Eye (tissue), 1 donor: ENCODE measurements at places on chromosomes 2 and 18.
A peak's percentile ranks its signal among the peaks of the same experiment; 100 is the strongest.

GRCh38 chr2:170816504-170817092 lies at the start of gene GAD1:
Gene GAD1 (plus strand): TSS chr2:170816887. CDS start chr2:170818592, 1,705 bp downstream.
- DNase-seq, result peak; percentile 82

- DNase-seq, result no peak
These were observed 200.4 kb downstream of the TMEM247 start for GRCh38 chr2:46679761-46680160.

DNA sequence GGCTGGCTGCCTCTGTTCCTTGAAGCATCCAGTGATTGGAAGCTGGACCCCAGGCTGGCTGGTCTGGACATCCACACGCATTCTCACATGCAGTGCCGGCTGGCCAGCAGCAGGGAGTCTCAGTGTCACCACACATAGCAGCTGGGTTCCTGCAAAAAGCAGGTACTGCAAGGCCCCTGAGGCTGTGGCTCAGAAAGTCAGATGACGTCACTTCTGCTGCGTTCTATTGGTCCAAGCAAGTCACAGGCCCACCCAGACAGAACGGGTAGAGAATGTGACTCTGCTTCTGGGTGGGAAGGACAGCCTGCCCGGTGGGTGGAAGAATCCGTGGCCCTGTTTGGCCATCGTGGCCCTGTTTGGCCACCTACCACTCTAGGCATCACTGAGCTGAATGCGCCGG lies 51.3 kb upstream of the SPP2 start:
- DNase-seq, result peak; percentile 76

GRCh38 chr2:179186126-179186525 lies 78.5 kb downstream of the SESTD1 start:
- no peak for DNase-seq

DNA sequence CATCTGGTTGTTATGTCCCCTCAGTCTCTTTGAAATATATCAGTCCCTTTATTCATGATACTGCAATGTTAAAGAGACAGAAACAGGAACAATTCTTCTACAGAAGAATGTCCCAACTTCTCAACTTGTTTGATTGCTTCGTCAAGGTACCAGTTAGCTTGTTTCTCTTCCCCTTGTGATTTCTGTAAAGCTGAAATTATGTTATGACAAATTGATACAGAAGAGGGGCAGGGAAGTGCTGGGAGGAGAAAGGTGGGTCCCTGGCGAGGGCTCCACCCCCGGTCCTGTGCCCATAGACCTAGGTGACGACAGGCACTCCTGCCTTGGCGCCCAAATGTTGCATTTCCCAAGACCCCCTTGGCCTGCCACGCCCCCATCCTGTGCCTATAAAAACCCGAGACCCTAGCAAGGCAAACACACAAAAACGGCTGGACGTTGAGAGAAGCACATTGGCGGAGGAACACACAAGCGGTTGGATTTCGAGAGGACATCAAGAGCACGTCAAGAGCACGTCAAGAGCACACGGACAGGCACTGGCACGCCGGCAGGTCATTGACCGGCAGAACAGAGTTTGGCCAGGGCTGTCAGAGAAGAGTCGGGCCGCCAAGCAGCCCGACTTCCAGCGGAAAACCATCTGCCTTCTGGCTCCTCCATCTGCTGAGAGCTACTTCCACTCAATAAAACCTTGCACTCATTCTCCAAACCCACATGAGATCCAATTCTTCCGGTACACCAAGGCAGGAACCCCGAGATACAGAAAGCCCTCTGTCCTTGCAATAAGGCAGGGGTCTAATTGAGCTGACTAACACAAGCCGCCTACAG lies 11.5 kb upstream of the RTN4 start:
- no peak for DNase-seq

GRCh38 chr2:130791617-130791939 lies 36.2 kb downstream of the AMER3 start:
- no peak for DNase-seq

GRCh38 chr2:236101311-236101950 lies 66.8 kb downstream of the GBX2 start:
- no peak for DNase-seq

DNA sequence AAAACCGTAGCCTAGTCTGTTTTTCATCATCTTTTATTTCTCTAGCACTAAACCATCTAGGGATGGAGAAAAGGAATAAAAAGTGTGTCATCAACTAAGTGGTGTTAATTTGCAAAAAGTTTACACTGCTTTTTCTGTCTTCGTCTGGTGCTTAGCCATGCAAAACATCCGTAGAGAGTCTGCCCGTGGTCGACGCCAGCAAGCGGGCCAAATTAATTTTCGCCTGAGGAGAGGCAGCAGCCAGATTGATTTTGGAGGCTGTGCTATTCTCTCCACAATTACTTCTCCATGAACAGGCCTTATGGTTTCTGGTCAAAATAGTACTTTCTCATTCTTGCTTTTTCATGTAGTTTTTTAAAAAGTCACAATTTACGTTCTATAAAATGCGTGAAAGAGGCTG lies 46.3 kb downstream of the TNFRSF11A start:
- DNase-seq, result peak; percentile 46

DNA sequence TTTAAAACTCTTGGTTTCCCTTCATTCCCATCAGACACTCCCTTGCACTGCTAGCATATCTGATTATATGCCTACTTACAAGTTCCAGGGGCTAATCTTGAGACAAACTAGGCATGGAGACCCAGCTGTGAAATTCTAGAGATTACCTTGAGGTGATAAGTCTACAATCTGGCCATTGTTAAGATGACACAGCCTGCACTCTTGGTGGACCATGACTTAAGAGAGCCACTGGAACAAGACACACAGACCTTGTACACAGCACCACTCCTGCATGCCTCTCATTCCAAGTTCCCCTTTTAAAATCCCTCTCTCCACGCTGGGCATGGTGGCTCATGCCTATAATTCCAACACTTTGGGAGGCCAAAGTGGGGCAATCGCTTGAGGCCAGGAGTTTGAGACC lies 387.2 kb upstream of the DCC start:
- DNase-seq, result no peak

DNA sequence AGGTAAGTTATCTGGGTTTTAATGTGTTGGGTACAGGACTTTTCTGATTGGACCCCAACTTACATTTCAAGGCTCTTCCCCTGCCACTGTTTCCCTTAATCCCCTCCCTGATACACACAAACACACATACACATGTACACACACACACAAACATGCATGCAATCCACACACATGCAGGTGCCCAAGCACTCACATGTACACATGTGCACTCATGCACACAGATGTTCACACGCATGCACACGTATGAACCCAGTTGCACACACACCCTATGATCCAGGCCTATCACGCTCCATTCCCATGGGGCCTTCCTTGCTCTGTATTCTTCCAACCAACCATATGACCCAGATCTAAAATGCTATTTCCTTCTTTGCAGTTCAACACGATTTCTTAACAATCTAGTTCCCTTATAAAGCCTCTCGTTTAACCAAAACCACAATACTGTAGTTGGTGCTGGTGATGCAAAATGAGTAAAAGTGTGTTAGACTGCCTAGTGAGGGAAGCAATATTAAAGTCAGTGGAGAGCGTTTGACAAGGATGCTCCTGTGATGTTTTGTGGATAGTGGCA lies 11.1 kb downstream of the SERPINB8 start:
- DNase-seq, result no peak

- DNase-seq, result no peak
These were observed 89.2 kb downstream of the PLCL1 start for GRCh38 chr2:197893403-197894177.

DNA sequence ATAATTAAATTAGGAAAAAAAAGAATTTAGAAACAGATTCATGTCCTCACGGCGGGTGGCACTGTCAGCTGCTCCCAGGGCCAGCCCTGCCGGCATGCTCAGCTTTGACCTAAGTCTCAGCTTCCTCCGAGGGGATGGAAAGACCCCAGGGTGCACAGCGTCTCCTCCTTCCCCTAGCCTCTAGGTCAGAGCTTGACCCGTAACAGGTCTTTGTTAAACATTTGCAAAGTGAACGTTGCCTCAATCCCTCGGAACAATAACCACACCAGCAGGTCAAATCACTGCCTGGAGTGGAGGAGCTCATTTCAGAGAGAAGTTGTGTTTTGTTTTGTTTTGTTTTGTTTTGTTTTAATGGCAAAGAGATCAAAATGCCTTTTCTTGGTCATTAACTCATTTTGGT lies 171.3 kb downstream of the TMEM18 start:
- peak; percentile 48 for DNase-seq

GRCh38 chr2:85997017-85997970 lies 108.4 kb downstream of the POLR1A start:
- DNase-seq, result peak; percentile 36

DNA sequence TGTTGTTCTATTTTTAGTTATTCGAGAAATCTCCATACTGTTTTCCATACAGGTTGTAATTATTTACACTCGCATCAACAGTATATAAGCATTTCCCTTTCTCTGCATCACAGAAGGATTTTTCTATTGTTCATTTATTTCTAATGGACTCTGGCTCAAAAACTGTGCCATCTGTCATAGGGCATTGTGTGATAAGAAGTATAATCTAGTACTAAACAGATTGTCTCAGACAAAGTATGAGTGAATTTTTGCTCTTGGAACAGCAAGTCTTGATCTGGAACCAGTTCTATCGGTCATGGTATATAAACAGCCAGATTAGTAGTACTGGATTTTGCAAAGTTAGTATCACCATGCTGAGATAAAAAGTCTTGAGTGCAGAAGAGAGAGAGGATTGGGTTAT lies 145.8 kb downstream of the KIAA1328 start:
- DNase-seq, result no peak

DNA sequence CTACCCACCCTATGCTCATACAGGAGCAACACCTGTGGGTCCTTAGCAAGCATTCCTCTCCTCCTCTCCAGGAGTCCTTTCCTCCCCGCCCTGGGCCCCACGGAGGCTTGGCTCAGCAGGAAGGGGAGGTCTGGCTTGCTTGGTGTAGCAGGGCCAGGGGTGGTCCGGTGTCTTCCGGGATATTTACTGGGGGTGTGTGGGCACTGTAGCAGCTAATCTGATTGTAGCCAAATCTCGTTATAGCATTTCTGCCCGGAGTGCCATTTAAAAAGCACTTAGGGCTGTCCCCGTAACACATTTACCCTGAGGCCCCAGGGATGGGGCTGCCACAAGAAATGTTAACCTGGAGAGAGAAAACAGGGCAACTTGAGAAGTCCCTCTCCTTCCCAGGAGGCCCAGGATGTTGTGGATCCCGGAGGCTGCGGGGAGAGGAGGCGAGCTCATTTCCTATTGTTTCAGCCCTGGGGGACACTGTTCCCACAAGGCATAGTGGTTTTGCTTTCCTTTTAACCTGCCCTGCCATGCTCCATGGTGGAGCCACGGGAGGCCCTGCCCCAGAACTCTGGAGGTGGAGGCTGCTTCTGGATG lies 134.5 kb downstream of the CLIP4 start:
- no peak for DNase-seq

GRCh38 chr2:84991404-84992160 lies 20.6 kb downstream of the KCMF1 start:
- DNase-seq, result no peak

DNA sequence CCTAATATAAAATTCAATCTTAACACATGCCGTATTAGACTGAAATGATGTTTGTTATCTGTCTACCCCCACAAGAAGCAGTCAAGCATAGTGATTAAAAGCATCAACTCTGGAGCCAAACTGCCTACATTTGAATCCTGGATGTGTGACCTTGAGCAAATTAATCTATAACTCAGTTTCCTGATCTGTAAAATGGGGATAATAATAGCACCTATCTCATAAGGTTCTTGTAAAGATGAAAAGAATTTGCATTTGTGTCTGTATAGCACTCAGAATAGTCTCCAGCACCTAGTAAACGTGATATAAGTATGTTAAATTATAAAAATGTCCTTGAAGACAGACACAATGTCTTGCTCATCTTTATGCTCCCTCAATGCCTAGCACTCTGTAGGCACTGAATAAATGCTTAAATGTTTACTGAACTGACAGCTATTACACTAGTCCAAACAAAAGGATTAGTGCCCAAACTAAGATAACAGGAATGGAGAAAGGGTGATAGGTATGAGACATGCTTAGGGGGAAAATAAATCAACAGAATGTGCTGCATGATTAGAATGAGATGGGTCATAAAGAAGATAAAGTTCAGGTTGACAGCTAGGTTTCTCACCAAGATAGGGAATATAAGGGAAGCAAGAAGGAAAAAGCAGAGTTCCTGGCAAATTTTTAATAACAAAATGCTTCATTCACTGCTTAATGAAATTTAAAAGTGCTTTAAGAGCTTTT lies 180.6 kb downstream of the ATAD2B start:
- DNase-seq, result no peak
